Glomerular endothelial cell (primary cell): ENCODE measurements at places on chromosomes 6 and 20.

DNA sequence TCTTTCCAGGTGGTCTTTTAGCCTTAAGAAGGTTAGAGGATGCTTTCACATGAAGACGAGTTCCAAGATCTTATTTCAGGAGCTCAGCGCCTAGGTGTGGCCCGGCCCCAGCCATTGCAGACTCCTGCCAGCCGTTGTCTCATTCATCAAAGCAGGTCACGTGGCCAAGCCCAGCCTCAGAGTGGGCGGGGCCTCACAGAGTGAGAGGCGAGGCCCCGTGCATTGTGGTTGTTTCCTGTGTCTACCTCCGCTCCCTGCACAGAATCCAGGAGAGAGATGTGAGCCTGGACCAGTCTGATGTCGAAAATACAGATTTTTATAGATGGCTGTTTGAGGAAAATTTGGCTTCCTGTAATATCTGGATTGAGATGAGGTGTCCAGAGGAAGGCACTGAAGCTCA, 49.2 kb upstream of the CST5 start:
- no peak for DNase-seq

- no peak for DNase-seq
Measured at GRCh38 chr6:43740321-43740960, 29.6 kb upstream of the VEGFA start.

DNA sequence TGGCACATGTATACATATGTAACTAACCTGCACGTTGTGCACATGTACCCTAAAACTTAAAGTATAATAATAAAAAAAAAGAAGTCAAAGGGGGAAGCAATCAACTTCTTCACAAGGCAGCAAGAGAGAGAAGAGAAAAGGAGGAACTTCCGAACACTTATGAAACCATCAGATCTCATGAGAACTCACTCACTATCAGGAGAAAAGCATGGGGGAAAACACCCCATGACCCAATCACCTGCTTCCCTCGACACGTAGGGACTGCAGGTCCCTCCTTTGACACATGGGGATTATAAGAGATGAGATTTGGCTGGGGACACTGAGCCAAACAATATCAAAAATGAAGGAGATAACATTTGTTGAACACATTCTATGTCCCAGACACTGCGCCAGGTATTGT, 94.8 kb upstream of the PHACTR1 start:
- DNase-seq, result no peak

DNA sequence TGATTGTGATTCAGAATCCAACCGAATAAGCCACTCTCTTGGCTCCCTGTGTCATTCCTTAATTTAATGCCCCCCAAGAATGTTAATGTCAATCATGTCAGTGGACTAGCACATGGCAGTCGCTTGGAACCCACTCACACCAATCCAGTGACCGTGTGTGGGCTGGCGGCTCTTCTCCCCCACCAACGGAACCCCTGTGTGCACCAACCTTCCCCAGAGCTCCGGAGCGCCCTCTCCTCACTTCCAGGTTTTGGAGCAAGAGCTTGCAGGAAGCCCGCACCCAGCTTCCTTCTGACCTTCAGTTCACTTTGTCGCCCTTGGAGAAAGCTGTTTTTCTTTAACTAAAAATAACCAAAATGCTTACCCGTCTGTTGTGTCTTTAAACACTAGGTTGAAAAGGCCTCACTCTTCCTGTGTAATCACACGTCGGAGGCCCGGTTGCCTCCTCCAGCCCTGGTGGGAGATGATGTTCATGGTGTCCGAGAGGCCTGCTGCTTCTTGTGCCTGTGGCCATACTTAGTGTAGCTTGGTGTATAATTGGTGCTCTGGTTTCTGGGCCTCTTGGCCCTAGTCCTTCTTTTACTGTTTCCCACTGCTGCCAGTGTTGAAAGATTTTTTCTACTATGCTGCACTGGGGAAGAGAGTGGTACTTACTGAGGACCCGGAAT, 17.8 kb upstream of the MAP1LC3A start:
- DNase-seq, result no peak

- no peak for DNase-seq
Measured at GRCh38 chr6:98929498-98930060, 18.2 kb downstream of the FBXL4 start.

- DNase-seq, result no peak
Measured at GRCh38 chr6:157400676-157401075, 19.7 kb downstream of the ZDHHC14 start.
